Posterior cingulate gyrus (tissue), 11 donors: ENCODE measurements at places on chromosomes 16 and 17.

- no peak for DNase-seq
Observed at GRCh38 chr16:69469807-69470561, 45.6 kb downstream of the CYB5B start.

DNA sequence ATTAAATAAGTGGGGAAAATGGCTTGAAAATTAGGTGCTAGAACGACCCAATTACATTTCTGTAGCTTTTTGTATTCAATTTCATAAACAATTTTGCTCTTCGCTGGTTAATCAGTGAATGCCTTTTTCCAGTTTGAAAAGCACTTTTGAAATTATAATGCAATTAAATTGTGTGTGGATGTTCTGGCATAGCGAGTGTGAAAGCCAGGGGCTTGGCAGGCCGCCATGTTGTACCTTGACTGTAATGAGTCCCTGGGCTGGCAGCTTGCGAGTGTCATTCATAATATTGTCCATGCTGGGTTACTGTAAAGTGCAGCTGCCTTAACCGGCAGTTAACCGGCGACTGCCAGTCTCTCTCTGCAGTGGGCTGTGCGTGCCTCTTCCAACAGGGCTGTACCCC lies 177.8 kb downstream of the CCDC182 start:
- no peak for DNase-seq

- DNase-seq: no peak
Observed at GRCh38 chr16:47590472-47590871, 129.3 kb downstream of the PHKB start.

DNA sequence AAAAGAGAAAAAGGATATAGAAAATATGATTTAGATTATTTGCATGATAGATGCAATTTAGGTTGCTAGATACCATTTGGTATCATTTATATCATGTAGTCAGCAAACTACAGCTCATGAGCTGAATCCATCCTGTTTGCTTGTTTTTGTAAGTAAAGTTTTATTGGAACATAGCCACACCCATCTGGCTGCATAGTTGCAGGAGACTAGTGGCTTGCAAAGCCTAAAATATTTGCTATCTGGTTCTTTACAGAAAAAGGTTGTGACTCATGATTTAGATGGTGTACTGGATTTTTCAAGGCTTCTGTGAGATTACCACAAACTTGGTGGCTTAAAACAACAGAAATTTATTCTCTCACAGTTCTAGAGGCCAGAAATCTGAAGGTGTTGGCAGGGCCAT lies 49.9 kb downstream of the MAP2K4 start:
- no peak for DNase-seq

DNA sequence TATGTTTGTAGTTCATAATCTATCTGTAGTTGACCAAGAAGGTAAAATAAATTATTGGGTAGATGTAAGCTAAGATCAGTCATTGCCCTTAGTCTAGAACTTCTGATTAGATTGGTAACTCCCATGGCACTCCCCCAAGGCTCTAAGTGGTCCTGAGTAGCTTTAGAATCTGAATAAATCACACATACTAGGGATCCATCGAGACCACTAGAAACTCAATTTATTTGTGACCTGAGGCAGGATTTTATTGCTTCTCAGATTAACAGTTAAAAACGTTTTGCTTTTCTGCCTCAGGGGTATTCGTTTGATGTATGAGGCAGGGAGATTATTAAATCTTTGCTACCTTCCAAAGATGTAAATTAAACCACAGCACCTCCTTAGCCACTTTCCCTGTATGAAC lies 24.9 kb downstream of the CMTR2 start:
- DNase-seq: no peak
